ENCODE measurements at places on chromosomes 1 and 21.

DNA sequence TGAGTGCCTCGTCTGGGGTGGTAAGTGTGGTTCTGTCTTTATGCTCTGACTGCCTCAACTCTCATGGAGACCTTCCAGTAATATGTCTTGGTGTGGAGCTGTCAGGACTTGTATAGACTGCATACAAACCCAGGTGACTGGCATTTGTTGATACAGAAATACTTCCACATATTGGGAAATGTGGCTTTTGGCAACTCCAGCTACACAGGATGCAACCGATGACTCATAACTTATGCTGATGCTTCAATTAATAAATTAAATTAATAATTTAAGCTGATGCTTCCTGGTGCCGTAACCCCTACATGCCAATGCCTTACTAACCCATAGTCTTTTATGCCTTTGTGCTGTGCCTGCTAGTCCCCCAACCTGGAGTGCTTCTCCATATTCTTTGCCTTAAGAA, 72.3 kb upstream of the ARTN start:
- DNase-seq = no peak

DNA sequence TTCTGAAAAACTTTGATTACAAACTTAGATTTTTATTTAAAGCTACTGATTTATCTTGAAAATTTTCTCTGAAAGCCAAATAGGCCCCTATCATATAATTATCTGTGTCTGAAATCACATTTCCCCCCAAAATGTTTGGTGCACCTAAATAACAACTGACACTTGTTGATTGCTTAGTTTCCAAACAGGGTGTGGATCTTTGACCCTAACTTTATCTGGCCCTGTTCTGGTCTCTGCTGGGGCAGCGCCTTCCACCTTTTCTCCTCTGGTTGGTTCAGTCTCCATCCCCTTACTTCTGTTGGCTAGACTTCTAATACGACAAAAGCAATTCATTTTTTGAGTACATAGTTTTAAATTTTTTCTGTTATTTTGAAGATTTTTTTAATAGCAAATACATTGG, 10.2 kb upstream of the OTUD7B start:
- DNase-seq = no peak

- DNase-seq = no peak
Observed at GRCh38 chr1:226574044-226574443, 25.5 kb downstream of the STUM start.

- no peak for DNase-seq
Observed at GRCh38 chr1:91579658-91580228, 79.1 kb downstream of the CDC7 start.

GRCh38 chr1:156772728-156773497, 5.6 kb downstream of the PRCC start:
- no peak for DNase-seq

DNA sequence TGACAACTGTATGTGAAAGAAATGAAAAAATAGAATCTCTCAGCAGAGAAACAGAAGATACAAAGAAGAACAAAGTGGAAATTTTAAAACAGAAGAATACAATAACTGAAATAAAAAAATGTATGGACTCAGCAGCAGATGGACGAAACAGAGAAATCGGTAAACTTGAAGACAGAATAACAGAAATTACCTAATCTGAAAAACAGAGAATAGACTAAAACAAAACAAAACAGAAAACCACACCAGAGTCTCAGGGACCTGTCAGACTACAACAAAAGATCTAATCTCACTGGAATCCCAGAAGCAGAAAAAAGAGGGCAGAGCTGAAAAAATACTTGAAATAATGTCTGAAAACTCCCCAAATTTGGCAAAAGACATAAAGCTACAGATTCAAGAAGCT, 83.0 kb downstream of the ZSWIM5 start:
- DNase-seq = no peak

GRCh38 chr1:197081117-197081753, 14.2 kb upstream of the F13B start:
- no peak for DNase-seq

GRCh38 chr1:92910081-92910480, 51.2 kb downstream of the DIPK1A start:
- no peak for DNase-seq

- peak; percentile 42 for DNase-seq
Observed at GRCh38 chr1:230823931-230824381, 44.4 kb downstream of the C1orf198 start.

- DNase-seq = no peak
Observed at GRCh38 chr21:31218830-31219608, 125.0 kb downstream of the TIAM1 start.

DNA sequence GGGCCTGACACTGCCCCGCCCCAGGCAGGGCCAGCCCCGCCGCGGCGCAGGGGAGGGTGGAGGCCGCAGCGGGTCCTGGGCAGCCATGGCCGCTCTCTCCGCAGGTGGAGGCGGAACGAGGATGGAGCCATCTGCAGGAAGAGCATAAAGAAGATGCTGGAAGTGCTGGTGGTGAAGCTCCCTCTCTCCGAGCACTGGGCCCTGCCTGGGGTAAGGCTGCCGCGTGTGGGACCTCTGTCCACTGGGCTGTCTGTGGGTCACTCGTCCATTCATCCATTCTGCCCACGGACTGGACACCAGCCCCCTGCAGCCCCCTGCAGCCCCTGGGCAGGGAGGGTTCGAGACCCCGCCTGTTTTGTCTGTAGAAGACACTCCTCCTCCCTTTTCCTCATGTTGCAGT, 18.4 kb upstream of the LRRC3 start:
- DNase-seq = no peak

- no peak for DNase-seq
Observed at GRCh38 chr1:109705411-109705810, 6.6 kb upstream of the GSTM5 start.

- DNase-seq = no peak
Observed at GRCh38 chr1:115107516-115108260, 18.4 kb upstream of the TSPAN2 start.

DNA sequence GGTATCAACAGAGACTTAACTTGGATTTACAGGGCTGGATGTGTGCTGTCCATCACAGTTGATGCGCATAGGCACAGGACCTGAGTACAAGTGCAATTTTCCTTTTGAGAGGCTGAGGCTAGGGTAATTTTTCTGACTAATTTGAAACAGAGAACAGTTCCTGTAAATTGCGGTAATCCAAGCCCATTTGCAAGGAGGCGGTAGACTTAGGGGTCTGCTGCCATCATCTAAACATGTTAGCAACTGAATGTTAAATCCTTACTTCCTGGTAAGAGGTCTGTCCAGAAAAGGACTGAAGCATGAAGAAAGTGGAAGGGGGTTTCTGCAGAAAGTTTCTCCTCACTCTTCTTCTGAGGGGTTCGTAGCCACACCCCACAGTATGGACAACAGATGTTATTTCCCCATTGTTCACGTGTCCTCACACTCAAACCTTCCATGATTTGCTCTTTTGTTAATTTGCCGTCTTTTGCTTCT, 23.7 kb upstream of the C1orf198 start:
- no peak for DNase-seq

DNA sequence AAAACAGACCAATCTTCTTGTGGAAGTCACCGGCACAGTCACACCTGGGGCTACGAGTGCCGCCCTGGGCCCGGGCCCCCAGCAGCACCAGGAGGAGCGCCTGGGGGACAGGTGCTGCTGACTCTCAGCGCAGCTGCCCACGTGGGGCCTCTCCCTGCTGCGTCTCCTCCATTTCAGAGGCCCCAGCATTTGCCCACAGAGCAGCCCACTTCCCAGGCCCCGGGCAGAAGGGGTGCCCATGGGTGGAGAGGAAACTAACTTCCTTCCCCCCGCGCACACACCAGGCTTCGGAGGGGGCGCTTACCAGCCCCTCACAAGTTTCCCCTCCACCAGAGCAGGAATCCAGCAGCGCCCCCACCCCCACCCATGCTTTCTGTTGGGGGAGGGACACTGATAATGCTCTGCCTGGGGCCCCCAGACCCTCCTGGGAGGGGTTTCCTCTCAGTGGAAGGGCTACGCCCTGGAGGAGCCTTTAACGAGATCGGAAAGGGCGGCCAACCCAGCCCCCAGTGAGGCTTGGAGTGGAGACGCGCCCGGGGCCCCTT, 440 bp downstream of the TNFRSF25 start:
- DNase-seq = peak; percentile 83

DNA sequence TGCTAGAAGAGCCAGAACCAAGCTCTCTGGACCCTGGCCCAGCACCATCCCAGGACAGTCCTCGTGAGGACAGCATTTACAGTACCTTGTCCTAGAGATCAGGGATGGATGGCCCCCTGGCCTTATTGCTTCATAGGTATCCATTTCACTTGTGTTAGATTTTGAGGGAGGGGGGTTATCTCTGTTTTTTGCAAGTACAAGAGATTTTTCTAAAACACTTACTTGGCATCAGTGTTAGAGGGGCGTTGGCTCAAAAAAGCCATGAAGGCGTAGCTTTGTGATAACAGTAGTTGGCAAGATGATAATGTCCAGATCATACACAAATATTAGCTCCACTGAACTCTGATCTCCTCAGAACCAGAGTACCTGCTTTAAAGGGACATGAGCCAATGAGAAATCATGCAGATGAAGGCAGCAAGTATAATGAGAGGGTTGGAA, 5.8 kb upstream of the ATP1B1 start:
- no peak for DNase-seq

GRCh38 chr1:212608959-212609700, 569 bp downstream of the ATF3 start:
- DNase-seq = peak; percentile 92

- no peak for DNase-seq
Observed at GRCh38 chr1:196152086-196152485, 456.2 kb downstream of the KCNT2 start.

DNA sequence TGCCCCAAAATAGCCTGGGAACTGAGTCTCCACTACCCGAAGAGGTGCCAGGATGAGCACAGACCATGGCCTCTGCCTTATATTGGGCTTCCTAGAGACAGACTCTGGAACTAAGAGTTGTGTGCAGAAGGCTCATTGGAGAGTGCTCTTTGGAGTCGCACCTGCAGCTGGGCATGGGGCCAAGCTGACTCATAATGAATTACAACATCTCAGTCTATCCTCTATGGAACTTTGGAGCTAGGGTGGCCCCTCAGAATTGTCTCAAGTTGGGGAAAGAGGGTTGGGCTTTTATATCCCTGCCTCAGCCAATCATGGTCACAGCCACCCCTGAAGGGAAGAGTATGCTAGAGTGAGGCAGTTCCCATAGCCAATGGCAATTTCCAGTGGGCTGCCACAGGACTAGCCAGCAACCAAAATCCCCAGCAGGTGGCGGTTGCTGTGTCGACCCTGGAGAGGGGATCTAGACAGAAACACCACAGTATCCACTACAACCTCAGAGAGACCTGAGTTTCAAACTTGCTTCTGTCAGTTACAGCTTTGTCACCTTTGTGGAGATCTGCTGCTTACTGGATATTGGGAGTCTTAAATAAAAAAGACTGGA, 93.8 kb downstream of the DMRTA2 start:
- DNase-seq = no peak

- no peak for DNase-seq
Observed at GRCh38 chr1:212503714-212504113, 71.0 kb downstream of the NENF start.

DNA sequence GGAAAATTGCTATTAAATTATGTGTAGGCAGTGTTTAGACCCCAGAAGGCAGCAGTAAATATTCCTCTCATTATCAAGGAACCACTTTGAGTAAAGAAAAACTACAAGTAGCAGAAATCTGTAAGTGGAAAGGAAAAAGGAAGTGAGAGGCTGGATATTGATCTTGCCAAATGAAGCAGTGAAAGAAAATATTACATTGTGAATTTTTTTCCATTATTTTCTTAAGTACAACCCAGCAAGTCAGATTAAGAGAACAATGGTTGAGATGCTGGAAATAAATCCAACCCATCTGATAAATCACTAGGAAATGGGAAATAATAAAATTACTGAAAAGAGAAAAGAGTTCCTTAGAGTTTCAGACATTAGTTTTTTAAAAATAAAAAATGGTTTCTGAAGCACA, 106.7 kb downstream of the HMCN1 start:
- DNase-seq = no peak

DNA sequence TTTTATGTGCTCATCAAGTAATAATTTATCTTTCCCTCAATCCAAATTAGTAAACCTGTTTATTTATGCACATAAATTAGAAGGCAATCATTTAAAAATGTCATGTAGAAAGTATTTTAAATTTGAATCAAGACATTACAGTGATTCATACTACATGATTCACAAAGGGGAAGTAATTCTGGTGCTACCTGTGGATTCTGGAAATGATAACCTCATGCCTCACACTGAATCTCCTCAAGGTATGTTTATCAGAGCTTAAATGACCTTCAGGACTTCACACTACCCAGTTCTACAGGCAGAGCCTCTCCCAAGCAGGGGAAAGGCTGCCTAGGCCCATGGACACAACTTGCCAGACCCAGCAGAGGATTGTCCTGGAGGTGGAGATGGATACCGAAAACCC, 25.2 kb upstream of the TDRD10 start:
- no peak for DNase-seq

DNA sequence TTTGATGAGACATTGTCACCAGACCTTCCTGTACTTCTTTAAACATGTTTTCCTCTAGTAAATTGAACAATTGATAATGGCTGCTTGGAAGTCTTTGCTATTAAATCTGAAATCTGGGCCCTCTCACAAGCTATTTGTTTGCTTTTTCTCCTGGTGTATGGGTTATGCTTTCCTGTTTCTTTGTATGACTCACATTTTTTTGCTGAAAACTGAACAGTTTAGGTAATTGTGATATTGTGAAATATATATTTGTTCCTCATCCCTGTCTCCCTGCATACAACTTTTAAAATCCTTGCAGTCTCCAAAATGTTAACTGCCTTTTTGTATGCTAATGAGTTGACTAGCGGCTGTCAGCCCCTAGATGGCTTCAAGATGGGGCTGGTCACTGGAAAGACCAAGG, 61.6 kb downstream of the MAP3K21 start:
- DNase-seq = no peak

DNA sequence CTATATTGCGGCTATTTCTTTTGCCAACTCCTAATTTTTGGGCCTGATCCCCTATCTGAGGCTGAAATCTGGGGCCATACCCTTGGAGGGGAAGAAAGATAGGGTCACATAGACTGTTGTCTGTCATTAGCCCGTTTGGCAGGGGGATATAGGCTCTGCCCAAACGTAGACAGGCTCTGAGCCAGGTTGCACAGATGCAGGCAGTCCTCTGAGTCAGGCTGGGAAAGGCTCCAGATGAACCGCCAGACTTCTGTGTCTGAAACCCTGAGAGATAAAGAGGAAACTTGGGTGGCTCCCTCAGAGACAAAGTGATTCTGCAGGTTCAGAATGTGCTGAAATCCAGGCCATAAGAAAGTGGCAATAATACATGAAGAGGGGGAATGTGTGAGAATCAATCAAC, 4.0 kb upstream of the CAP1 start:
- peak; percentile 57 for DNase-seq

DNA sequence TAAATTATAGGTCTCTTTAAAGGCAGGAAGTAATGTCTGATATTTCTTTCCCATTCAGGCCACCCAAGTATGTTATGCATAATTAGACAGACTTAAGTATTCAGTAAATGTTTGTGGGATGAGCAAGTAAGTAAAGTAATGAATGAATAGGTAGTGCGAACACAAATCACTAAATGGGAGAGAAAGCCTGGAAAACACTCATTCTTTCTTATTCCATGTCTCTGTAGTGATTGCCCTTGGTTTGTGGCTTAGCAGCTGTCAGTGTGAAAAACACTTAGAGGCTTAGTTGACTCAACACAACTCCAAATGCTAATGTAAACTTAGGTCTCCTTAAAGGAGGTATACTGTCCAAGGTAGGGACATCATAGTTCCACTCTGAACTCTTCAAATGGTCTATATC, 182.5 kb downstream of the ZC3H11B start:
- no peak for DNase-seq
